Effector CD4-positive, alpha-beta T cell (primary cell): ENCODE measurements at places on chromosomes 7 and 10.

- DNase-seq: no peak
Observed at GRCh38 chr7:30162622-30163124, 27.9 kb downstream of the MTURN start.

DNA sequence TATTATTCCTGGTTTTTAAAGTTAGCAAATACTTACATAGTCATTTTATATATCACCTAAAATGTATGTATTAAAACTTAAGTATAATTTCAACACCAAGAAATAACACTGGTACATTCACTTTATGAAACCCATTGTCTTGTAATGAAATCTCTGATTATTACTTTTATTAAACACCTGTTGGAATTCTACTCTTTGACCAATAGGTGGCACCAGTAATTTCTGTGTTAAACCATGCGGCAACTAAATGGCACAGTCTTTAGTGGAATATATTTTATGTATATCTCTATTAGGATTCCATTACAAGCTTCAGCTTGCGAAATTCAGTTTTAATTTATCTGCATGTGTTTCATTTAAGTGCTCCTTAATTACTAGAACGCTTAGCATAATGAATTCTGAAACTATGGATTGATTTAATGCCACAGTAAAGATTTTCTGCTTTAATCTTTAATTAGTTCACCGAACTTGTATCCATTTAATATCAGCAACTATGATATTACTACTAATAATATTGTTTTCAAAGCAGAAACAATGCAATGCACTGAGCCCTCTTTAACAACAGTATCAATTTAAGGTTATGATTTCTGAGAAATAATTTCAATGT, 181.3 kb downstream of the MAGI2 start:
- no peak for DNase-seq

DNA sequence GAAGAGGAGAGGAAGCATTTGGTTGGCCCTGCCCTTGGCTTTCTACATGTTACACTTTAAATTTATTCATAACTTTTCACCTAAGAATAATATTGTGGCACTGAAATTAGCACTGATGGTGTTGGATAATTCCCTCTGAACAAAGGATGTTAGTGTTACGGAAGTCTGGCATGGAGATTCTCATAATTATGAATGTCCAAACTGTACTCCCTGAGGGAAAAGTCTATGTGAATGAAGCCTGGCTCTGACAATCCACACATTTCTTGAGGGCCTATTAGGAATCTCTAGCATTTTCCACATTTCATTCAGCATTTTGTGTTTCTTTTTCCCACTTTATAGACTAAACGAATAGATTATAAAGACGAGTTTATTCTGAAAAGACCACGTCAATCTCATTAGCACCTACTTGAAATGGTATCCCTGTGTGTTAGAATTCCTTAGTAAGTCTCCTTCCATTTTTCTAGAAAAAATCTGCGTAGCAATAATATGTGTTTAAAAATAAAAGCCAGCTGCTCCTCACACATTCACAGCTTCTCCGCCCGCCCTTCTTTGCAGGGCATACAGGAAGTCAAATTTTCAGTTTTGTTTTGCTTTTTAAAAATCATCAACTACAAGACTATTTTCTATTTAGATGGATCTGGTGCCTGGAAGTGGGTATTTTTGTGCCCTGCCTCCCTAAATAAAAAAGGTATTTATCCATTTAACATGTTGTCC, 131.8 kb upstream of the PALS2 start:
- no peak for DNase-seq

GRCh38 chr10:78377356-78377755, 343.7 kb downstream of the RPS24 start:
- no peak for DNase-seq

DNA sequence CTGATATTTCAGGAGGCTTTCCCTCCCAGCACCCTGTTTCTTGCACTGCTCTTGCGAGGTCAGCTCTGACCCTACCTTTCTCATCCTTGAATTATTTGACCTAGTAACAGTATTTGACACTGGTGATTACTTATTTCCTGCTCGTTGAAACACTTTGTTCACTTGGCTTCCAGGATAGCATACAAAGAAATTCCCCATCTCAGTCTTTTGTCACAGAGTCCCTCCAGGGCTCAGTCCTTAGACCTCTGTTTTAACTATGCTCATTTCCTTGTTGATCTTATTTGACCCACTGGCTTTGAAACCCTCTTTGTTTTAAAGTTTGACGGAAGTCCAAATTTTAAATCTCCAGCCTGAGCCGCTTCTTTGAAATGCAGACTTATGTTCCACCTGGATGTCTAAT, 29.9 kb downstream of the BMPR1A start:
- DNase-seq: no peak

DNA sequence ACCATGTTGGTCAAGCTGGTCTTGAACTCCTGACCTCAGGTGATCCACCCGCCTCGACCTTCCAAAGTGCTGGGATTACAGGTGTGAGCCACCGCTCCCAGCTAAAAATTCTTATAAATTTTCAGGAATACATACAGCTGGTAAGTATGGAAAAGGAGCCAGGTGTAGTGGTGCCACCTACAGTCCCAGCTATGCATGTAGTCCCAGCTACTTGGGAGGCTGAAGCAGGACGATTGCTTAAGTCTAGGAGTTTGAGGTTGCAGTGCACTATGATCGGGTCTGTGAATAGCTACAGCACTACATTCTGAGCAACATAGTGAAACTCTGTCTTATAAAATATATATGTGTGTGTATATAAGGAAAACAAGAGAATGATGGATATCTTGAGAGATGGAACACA, 19.0 kb downstream of the LDB1 start:
- DNase-seq: no peak

- no peak for DNase-seq
Observed at GRCh38 chr7:80110376-80110775, 24.3 kb upstream of the GNAI1 start.

DNA sequence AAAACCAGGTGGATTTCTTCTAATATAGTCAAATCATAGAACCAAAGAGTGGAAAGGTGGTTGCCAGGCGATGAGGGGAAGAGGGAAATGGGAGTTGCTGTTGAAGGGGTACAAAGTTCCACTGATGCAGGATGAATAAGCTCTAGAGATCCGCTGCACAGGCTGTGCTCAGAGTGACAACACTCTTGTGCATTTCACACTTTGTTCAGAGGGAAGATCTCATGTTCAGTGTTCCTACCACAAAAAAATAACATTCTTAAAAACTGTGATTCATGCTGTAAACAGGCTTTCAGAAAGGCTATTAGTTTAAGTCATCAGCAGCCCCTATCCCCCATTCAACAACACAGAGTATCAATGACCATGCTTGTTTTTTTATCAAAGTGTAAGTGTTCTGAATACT, 213.8 kb downstream of the COBL start:
- no peak for DNase-seq

GRCh38 chr10:60735244-60735643, 43.0 kb upstream of the CDK1 start:
- DNase-seq: no peak

DNA sequence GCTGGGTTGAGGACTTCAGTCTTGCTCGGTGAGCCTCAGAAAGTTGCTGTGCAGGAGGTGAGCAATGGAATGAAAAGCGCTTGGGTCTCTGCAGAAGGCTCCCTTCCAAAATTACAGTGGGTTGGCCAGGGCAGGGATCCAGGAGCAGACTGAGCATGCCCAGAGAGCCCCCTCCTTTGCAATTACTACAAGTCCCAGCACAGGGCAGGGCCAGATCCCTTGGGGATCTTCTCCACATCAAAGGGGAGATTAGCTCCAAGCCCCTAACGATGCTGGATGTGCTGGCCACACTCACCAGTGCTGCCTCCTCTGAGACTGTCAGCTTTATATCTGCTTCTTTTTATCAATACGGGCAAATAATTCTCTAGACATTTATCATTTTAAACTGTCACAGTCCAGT, 337.5 kb downstream of the RPS24 start:
- DNase-seq: no peak

DNA sequence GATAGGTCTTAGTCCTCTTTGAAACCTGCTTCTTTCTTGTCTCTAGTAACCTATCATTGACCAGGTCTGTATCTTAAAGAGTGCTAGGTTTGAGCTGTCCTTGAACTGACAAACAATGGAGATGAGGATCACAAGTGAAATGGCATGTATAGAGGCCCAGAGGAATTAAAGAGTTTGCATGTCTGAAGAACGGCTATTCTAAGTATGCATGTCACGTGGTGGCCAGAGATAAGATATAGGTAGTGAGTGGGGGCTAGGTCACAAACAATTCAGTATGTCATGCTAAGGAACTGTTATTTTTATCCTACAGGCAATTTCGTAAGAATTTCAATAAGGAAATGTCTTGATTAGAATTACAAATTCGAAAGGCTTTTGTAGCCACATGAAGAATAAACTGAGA, 95.3 kb downstream of the SUGCT start:
- no peak for DNase-seq

DNA sequence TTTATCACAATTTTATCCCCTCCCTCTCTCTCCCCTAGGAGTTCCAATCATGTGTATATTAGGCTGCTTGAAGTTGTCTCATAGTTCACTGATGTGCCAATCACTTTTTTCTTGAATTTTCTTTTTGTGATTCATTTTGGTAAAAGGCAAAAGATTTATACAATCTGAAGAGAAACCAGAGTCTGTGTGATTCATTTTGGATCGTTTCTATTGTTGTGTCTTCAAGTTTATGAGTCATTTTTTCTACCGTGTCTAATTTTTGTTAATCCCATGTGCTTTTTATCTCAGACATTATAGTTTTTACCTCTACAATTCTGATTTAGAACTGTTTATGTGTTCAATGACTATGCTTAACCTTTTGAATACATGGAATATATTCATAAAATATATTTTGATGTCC, 483.9 kb upstream of the AUTS2 start:
- no peak for DNase-seq

DNA sequence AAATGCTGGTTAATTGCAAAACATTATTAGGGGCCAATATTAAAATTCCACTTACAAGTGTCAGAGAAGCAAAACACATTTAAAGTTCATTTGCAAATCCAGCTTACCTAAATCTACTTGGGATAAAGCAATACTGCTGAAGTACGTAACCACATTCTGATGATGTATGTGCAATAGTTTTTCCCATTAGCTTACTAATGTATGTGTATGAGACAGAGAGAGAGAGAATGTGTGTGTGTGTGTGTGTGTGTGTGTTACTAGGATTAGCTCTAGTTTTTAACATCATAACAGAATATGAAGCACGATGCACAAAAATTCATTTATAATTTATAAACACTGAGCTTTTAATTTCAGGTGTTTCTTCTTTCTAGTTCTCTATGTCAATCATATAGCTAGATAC, 1074.2 kb upstream of the C7orf33 start:
- no peak for DNase-seq

GRCh38 chr7:4434306-4434705, 247.8 kb upstream of the FOXK1 start:
- DNase-seq: no peak

GRCh38 chr7:50411332-50411731, 38.8 kb downstream of the FIGNL1 start:
- DNase-seq: no peak

- no peak for DNase-seq
Observed at GRCh38 chr7:27771111-27771510, 31.1 kb downstream of the TAX1BP1 start.

DNA sequence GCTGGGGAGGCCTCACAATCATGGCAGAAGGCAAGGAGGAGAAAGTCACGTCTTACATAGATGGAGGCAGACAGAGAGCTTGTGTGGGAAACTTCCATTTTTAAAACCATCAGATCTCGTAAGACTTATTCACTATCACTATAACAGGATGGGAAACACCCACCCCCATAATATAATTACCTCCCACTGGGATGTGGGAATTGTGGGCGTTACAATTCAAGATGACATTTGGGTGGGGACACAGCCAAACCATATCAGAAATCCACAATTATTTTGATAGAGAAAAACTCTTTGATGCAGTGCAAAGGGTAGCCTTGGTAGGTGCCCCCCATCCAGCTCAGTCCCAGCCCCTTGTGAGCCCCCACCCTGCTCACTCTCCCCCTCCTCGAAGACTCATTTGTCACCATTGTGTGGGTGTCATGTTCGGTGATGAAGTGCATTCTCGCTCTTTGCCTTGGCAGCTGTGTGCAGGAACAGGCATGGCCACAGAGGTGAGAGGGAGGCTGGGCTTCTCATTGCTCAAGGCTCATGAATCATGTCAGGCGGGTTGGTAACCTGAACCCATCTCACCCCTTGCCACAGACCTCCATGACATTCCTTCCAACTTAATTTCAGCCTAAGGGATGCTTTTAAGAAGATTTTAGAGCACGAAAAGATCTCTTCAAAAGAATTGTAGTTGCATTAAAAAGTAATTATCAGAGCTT, 75.9 kb downstream of the BUB3 start:
- no peak for DNase-seq

DNA sequence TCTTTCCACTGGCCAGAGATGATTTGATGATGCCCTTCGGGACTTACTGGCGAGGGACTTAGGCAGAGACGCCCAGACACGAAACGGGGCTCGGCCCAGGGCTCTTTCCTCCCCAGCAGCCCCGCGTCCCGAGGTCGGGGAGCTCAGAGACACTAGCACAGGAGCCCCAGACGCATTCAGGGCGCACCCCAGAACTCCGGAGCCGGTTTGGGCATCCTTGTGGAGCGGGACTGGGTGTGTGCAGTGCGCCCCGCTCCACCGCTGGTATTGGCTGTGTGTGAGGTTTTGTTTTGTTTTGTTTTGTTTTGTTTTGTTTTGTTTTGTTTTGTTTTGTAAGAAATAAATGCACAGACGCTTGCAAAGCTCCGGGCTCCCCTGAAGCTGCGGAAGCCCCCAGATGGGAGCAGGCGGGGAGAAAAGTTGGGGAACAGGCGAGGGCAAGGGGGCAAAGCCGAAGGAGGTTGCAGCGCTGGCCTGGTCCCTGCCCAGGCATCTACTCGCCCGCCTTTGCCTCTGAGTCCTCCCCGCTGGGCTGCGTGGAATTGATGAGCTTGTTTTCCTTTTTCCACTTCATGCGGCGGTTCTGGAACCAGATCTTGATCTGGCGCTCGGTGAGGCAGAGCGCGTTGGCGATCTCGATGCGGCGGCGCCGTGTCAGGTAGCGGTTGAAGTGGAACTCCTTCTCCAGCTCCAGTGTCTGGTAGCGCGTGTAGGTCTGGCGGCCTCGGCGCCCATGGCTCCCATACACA, 1.9 kb upstream of the HOXA5 start:
- DNase-seq: no peak

DNA sequence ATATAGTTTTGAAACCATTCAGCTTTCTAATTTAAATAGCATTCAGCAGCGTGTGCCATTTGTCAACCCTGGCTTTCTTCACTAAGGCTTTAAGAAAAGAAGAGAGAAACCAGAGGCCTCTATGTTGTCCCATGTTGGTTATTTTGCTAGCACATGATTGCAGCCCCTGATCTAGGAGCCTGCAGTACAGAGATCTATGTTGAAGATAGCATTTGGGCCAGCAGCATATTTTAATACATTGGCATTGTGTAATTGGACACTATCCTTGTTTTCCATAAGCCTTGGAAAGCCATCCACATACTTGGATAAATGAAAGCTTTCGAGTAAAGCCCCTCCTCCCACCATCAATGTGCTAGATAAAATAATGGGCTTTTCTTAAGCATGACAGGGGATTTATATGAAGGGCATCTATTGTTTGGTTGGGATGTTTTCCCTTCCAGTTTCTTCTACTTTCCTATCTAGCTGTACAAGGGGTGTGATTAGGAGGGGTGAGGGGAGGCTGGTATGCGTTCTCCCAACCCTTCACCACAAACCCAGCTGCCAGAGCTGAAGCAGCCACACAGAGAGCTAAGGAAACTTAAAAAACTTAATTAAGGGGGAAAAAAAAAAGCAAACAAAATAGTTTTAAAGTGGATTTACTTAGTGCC, 23.1 kb upstream of the SDHAF3 start:
- no peak for DNase-seq
